Common myeloid progenitor, CD34-positive (primary cell): ENCODE measurements at places on chromosomes 3 and 15.
A peak's percentile ranks its signal among the peaks of the same experiment; 100 is the strongest.

GRCh38 chr3:51706788-51707731 is at the start of gene GRM2:
Gene GRM2 (plus strand): TSS chr3:51707068. CDS start chr3:51708984, 1,916 bp downstream.
- H3K4me1 ChIP-seq: no peaks in the 10 kb centered on the region
- peaks cover 19% of the 10 kb centered on the region for H3K27me3 ChIP-seq
- peaks cover 3% of the 10 kb centered on the region for H3K36me3 ChIP-seq
- H3K27ac ChIP-seq: no peak within 1 kb of the TSS
- peak within 1 kb of the TSS; percentile 16 for H3K4me3 ChIP-seq

DNA sequence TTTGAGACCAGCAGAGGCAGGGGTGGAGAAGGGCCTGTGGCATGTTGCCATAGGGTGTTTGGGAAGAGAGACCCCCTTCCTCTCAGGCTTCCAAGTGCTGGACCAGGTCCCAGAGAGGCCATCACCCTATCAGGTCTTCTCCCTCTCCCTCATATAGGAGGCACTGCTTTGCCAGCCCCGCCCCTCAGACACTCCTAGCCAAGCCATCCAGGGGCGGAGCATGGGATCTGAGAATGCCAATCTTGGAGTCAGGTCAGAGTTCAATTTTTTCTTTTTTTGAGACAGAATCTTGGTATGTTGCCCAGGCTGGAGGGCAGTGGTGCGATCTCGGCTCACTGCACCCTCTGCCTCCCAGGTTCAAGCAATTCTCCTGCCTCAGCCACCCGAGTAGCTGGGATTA is 32.7 kb downstream of the CRABP1 start:
- H3K4me3 ChIP-seq: no peak overlapping the region
- H3K36me3 ChIP-seq: no peaks in the 10 kb centered on the region
- H3K27ac ChIP-seq: no peak overlapping the region
- DNase-seq: no peak
- no peaks in the 10 kb centered on the region for H3K27me3 ChIP-seq

DNA sequence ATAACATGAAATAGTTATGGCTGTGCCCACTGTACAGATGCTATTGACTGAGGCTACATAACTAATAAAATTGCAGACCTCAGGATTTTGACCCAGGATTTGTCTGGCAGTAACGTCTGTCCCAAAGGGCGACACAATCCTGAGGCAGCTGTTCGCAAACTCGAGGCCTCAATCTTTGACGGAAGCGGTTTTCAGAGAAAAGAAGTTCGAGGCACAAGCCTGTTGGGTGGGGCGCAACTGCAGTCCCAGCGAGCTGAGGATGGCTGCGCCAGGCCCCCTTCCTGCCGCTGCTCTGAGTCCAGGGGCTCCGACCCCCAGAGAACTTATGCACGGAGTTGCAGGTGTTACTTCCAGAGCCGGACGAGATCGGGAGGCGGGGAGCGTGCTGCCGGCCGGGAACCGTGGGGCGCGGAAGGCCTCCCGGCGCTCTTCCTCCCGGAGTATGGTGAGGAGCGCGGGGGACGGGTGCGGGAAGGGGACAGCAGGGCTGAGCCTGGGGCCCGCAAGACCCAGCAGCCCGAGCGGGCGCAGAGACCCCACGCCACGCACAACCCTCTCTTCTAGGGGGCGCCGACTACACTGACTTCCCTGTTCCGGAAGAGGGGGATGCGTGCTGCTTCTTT is at the start of gene PARP15:
Gene PARP15, plus strand, starts transcription at position 242 of the 623 bp plus-strand sequence. Its CDS starts 18 bp downstream, at position 260.
- H3K4me1 ChIP-seq: no peaks in the 10 kb centered on the region
- H3K27me3 ChIP-seq: no peaks in the 10 kb centered on the region
- peaks cover 4% of the 10 kb centered on the region for H3K36me3 ChIP-seq
- H3K27ac ChIP-seq: peak within 1 kb of the TSS; percentile 25
- H3K4me3 ChIP-seq: peak within 1 kb of the TSS; percentile 90

DNA sequence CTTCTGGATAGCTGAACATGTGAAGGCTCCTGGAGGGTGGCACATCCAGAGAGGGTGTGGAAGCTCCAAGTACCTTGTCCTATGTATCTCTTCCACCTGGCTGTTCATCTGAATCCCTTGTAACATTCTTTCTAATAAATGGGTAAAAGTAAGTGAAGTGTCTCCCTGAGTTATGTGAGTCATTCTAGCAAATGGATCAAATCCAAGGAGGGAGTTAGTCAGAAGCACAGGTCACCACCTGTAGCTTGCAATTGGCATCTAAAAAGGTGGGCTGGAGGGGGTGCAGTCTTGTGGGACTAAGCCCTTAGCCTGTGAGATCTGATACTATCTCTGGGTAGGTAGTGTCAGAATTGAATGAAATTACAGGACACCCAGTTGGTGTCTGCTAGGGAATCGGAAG is 71.0 kb downstream of the WWTR1 start:
- no peaks in the 10 kb centered on the region for H3K36me3 ChIP-seq
- DNase-seq: no peak
- H3K27me3 ChIP-seq: no peaks in the 10 kb centered on the region
- no peaks in the 10 kb centered on the region for H3K4me1 ChIP-seq

GRCh38 chr3:52055537-52056351 is 627 bp downstream of the DUSP7 start:
- H3K36me3 ChIP-seq: peaks cover 12% of the 10 kb centered on the region
- peak overlapping the region; percentile 85 for H3K4me3 ChIP-seq
- peak overlapping the region; percentile 84 for H3K27ac ChIP-seq

GRCh38 chr15:74643665-74644204 is 28.1 kb downstream of the CLK3 start:
- H3K27me3 ChIP-seq: no peaks in the 10 kb centered on the region
- H3K36me3 ChIP-seq: peaks cover 31% of the 10 kb centered on the region

DNA sequence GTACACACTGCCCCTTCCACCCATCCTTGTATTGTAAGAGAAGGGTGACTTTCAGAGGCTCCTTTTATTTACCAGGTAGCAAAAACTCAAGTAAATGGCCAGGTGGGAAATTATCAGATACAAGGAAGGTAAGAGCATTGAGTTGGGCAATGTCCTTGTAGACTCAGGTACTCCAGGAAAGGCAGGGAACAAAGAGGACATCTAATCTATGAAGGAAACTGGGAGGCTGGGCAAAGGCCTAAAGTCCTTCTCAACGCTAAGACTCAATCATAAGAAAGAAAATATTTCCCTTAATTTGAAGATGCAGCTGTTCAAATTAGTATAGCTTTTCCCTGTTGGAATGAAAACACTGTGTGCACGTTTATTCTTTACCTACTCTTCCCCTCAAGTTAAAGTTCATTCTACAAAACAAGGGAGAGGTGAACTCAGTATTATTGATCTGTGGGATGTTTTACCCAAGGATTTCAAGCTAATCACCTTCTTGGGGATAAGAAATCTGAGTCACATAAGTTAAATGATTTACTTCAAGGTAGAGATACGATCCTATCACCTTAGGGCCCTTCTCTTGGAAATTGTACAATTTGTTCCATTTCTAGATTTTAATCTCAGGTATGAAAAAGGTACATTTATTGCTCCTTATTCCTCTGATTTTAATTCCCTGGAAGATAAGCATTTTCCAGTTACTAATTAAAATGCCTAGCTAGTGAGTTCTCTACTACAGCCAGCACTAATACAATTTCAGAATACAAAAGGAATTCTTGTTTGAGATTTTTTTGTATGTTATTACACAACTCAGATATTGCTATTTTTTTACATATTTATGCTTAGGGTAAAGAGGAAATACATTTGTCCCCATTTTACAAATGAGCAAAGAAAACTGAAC is 80.6 kb downstream of the PLD1 start:
- H3K27ac ChIP-seq: no peak overlapping the region
- no peaks in the 10 kb centered on the region for H3K27me3 ChIP-seq
- no peaks in the 10 kb centered on the region for H3K4me1 ChIP-seq
- H3K36me3 ChIP-seq: no peaks in the 10 kb centered on the region

- H3K27me3 ChIP-seq: no peaks in the 10 kb centered on the region
- peak; percentile 36 for DNase-seq
- H3K4me3 ChIP-seq: no peak overlapping the region
- no peaks in the 10 kb centered on the region for H3K36me3 ChIP-seq
- no peaks in the 10 kb centered on the region for H3K4me1 ChIP-seq
Observed at GRCh38 chr3:10437272-10437994, 68.0 kb downstream of the ATP2B2 start.

DNA sequence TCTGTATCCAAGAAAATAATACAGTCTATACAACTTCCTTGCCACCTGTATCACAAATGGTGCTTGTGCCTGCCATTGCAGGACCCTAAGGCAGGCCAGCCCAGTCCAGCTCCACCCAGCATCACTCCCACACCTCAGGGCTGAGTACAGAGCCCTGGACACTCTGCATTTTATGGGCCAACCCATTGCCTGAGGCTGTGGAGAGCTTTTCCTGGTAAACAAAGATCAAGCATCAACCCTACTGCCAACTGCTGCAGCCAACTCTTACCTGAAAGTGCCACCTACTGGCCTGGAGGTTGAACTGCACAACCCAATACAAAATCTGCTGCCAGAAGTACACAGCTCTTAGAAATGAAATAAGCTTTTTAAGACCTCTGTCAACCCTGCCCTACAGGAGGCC is 1082.2 kb downstream of the NAALADL2 start:
- no peak for DNase-seq
- H3K27me3 ChIP-seq: no peaks in the 10 kb centered on the region
- no peaks in the 10 kb centered on the region for H3K4me1 ChIP-seq

GRCh38 chr15:25597571-25597970 is 158.7 kb upstream of the UBE3A start:
- DNase-seq: no peak
- no peak overlapping the region for H3K4me3 ChIP-seq
- H3K36me3 ChIP-seq: no peaks in the 10 kb centered on the region
- no peaks in the 10 kb centered on the region for H3K4me1 ChIP-seq

- no peak for DNase-seq
- H3K27me3 ChIP-seq: no peaks in the 10 kb centered on the region
- no peak overlapping the region for H3K27ac ChIP-seq
- H3K4me3 ChIP-seq: no peak overlapping the region
- H3K36me3 ChIP-seq: peaks cover 35% of the 10 kb centered on the region
Observed at GRCh38 chr3:197700095-197700494, 36.6 kb downstream of the RUBCN start.

DNA sequence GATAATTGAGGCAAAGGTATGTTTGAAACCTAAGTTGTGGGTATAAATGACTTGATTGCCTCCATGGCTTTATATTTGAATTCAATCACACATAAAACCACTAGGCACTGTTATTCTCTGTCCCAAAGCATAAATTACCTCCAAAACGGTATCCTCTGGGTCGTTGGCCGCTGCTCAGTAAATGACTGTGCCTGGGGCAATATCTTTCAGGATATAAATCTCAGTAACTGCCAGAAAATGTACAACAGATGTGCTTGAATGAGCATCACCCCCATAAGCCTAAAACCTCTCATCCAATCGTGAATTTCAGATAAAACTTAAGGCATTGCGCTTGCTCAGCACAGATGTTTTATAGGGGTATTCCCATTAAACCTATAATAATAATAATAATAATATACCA is 19.0 kb upstream of the C3orf49 start:
- no peaks in the 10 kb centered on the region for H3K36me3 ChIP-seq
- H3K4me1 ChIP-seq: no peaks in the 10 kb centered on the region
- H3K4me3 ChIP-seq: no peak overlapping the region
- DNase-seq: no peak

- DNase-seq: no peak
- H3K27ac ChIP-seq: no peak overlapping the region
- H3K27me3 ChIP-seq: no peaks in the 10 kb centered on the region
- H3K4me1 ChIP-seq: no peaks in the 10 kb centered on the region
- H3K4me3 ChIP-seq: no peak overlapping the region
Observed at GRCh38 chr3:189897406-189897805, 223.3 kb downstream of the P3H2 start.
